ENCODE measurements at places on chromosomes 7 and 10.

DNA sequence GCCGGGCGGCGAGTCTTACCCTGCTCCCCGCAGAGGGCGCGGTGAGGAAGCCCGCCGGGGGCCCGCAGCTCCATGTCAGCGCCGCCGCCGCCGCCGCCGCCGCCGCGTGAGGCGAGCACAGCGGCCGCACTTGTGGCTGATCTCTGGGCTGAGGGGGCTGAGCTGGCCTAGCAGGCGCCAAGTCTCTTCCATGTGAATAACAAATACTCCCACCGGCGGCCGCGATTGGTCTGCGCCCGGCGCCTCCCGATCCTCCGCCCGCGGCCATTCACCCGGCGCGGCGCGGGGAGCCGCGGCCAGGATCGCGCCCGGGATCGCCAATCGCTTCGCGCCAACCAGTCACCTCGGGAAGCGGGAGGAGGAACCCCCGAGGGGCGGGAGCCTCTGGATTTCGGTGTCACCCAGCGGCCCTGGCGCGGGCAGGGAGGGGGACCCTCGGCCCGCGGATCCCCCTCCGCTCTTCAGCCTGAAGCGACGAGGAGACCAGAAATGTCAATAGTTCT, at the start of gene GRM8:
TSS of gene GRM8 (minus strand) at position 164 of the 503 bp plus-strand sequence.
- DNase-seq: peak; percentile 18

DNA sequence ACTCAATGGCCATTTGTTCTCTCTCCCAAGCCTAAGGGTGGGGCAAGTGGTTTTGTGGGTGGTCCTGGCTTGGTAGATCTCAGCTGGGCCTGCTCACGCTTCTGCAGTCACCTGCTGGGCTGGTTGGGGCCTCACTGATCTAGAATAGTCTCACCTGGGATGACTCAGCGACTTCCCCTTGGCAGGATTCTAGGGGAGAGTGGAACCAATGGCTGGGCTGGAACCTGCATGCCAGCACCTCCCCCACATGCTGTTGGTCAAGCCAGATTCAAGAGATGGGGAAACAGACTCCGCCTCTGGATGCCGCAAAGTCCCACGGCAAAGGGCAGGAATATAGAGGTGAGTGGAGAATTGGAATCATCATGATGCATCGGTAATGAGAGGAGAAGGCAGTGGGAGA, 292.9 kb upstream of the NPVF start:
- no peak for DNase-seq

- DNase-seq: no peak
Measured at GRCh38 chr7:155997431-155998327, 185.4 kb upstream of the SHH start.

- DNase-seq: no peak
Measured at GRCh38 chr7:128831178-128831993, 1.2 kb downstream of the FLNC start.

GRCh38 chr10:60569681-60570080, 180.0 kb upstream of the ANK3 start:
- DNase-seq: no peak

DNA sequence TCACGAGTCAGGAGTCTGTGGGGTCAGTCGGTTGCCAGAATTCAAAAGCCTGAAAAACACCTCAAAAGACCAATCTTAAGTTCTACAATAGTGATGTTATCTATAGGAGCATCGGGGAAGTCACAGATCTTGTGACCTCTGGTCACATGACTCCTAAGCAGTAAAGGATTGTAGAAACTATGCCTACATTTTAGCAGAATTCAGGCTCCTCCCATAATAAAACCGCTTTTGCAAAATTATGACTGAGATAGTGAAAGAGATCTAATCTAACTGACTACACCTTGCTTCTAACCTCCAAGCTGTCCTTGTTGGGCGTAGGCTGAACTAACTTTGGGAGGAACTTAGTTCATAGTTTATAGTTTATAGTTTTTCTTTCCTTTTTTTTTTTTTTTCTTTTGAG, 16.6 kb downstream of the SSMEM1 start:
- DNase-seq: no peak
